ENCODE measurements at places on chromosomes 3 and 15.

GRCh38 chr3:100836661-100837060 is 127.4 kb downstream of the TFG start:
- no peak for DNase-seq

DNA sequence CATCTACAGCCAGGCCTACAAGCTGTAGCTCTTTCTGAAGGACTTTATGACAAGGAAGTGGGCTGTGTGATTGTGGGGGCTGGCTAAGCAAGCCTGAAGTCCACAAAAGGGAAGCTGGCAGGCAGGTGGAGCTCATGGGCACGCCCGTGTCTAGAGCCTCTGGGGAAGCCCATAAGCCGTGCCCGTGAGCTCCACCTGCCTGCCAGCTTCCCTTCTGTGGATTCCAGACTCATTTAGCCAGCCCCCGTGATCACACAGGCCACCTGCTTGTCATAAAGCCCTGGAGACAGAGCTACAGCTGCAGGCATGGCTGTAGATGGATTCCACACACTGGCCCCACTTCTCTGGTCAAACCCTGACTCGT is 15.2 kb downstream of the EFCC1 start:
- no peak for DNase-seq

DNA sequence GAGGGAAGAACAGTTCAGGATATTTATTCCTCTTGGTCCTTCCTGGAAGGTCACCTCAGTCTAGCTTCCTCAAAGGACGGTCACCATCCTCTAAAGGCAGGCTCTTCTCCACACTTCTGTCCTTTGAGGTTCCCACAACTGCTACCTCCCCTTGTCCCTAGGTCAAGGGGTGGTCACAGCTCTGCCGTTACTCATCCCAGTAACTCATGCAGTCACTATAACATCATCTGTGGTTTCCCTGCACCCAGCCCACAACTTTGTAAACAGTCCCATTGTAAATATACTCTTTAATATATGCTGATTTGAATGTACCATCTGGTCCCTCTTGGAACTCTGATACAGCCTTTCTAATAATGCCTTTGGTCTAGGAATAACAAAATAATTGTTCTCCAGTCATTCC is 887.4 kb downstream of the FHIT start:
- no peak for DNase-seq

- DNase-seq, result no peak
These were observed 50.7 kb upstream of the AP4E1 start for GRCh38 chr15:50857763-50858162.

- no peak for DNase-seq
These were observed 358.6 kb upstream of the BCHE start for GRCh38 chr3:166195808-166196207.

- DNase-seq, result no peak
These were observed 17.8 kb downstream of the TBL1XR1 start for GRCh38 chr3:177179281-177180067.

- no peak for DNase-seq
These were observed 17.6 kb upstream of the CCDC174 start for GRCh38 chr3:14633819-14634424.

GRCh38 chr15:41377978-41378377 is 24.3 kb downstream of the NDUFAF1 start:
- no peak for DNase-seq

DNA sequence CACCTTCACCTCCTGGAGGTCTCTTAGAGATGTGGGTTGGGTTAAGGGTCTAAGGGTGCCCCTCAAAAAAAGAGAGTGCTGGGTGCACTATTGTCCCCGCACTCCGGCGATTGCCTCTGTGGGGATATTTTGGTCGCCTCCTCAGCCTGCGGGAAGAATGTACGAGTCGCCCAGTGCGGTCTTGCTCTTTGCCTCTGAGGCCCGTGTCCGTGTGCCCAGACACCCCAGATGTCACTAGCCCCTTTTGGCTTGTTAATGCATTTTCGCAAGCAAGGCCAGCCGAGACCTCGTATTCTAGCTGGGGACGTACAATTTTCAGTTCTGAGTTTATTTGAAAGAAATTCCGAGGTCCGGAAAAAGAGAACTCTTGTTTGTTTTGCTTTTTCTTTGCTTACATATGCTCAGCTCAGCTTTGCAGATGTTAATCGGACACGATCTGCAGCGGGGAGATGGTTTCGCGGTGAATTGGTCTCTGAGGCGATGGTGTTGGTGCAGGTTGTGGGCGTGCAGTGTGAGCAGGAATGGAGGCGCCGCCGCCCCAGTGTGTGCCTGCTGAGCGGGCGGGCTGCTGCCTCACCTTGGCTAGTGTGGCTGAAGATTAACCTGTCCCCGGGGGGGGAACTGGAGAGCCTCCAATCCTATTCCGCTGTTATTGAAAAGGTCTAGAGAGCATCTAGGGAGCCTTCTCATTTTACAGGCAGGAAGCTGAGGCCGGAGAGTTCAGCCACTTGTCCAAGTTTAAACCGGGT is 1.4 kb downstream of the ST6GAL1 start:
- DNase-seq, result no peak

- no peak for DNase-seq
These were observed 61.9 kb downstream of the WHAMM start for GRCh38 chr15:82871358-82871757.

- no peak for DNase-seq
These were observed 836.5 kb downstream of the PDCD6IP start for GRCh38 chr3:34634939-34635338.

- DNase-seq, result no peak
These were observed 2.2 kb upstream of the SH3GL3 start for GRCh38 chr15:83444936-83445335.

DNA sequence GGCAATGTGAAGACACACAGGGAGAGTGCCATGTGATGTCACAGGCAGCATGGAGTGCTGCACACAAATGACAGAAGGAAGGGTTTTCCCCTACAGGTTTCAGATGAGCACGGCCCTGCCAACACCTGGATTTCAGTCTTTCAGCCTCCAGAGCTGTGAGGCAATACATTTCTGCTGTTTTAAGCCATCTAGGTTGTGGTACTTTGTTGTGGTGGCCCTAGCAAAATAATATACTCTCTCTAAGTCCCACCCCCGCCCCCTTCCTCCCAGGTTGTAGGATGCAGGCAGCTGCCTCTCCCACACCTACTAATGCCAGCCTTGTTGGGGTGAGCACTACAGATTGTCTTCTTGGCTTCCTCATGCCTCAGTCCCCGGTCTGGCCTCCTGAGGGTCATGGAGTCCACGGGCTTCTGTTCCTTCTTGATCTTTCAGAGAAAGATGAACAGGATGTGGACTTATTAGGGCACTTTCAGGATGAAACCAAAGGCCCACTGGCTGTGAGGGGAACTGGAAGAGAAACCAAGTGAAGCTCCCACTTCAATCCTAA is 180.0 kb downstream of the CD47 start:
- no peak for DNase-seq

DNA sequence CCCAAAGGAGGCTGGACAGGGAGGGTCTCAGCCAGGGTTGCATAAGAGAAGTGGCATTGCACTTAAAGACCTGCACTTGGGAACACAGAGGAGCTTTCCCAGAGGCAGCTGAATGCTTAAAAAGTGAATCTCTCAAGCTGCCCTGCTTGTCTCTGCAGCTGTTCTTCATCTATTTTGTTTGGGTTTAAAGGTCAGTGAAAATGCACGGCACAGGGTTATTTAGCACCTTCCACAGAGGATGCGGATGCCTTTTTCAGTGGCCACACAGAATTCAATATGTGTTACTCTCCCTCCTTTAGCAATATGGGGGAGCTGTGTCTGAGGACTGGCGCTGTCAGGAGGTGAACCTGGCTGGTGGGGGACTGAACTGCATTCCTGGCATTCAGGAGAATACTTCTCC is 22.7 kb upstream of the CTNNB1 start:
- DNase-seq, result no peak

- DNase-seq, result no peak
These were observed 520.4 kb upstream of the MDFIC2 start for GRCh38 chr3:70832834-70833205.

DNA sequence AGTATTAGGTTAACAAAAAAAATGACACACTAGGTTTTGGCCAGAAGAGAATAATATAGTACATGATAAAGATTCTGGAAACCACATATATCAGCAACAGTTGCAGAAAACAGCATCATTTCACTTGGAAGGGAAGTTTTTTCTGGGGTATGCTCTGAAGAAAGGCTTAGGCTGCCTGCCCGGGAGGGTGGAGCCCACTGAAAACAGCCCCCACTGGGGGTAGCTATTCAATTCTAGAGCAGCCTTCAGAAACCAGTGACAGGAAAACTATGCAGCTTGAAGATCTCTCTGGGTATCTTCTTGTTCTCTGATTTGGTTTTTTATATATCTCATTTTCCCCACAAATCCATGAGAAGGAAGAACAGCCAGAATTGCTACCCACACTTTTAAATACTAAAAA is 43.2 kb downstream of the ZMAT3 start:
- DNase-seq, result no peak

- DNase-seq, result no peak
These were observed 33.5 kb upstream of the PPARG start for GRCh38 chr3:12255393-12255792.

DNA sequence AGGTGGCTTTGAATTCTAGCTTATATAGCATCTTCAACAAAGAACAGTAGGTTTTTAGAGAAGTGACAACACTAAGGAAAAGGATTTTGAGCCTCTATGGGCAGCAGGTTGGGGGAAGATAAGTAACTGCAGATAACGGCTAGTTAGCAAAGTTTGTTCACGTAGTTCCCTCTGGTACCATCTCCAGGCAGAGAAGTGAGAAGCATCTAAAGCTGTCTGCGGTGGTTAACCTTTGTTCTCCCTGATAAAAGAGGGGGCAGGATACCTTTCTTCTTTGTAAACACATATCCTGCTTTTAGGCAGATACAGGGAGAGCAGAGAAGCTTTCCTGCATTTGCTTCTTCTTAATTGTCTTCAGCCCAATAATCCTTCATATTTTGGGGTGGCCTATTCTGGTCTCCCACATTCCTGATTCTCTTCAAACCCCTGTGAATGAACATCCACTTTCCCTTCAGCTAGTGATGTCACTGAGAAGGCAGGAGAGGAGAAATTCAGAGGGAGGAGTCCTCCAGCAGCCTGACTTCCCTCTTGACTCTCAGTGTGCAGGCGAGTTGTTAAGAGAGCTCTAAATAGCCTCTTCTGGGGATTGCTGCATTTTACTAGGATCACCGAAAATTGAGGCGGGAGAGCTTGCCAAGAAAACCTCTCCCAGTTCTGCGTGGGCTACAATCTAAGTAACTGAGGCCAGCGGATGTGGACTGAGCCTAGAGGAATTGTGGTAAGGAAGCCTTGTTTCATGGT is 393.7 kb upstream of the C2CD4B start:
- DNase-seq, result no peak

DNA sequence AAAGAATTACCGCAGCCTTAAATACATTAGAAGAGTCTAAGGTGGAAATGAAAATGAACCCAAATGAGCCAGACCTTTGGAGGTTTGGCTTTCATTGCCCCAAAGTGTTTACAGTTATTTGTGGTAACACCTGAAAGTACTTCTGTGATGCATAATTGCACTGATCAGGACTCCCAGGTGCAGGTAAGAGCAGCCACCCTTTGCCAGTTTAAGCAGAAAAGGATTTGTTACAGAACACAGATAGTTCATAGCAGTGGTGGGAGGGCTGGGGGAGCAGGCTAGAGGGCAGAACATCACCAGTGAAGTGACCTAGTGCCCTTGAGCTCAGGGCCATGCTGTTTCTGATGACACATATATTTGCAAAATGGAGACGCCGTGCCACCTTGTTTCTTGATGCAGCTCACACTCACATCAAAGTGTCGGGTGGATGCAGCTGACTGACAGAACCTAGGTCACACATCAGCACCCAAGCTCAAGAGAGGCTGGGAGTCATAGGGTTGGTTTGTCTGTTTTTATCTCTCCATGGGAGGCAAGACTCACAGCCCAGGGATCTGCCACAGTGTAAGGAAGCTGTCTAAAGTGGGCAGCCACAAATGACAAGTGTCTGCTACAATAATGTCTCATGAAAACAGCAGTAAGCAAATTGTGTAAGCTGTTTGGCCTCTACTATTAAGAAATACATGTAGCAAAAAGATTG is 49.1 kb downstream of the NEK11 start:
- DNase-seq, result no peak

DNA sequence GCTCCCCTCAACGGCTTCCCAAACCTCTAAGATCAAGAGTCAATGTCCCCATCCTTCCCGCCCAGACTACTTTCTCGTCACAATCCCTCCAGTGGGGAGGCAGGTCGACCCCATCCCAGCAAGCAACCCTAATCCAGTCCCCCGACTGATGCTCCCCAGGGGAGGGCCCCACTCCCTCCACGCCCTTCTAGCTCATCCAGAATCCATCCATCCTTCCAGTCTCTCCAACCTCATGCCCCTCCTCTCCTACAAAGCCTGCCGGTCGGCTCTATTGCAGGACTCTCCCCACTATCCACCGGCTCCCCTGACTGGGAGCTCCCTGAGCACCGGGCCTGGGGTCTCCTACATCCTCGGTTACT is 1.3 kb downstream of the ADAMTS7 start:
- DNase-seq, result no peak

DNA sequence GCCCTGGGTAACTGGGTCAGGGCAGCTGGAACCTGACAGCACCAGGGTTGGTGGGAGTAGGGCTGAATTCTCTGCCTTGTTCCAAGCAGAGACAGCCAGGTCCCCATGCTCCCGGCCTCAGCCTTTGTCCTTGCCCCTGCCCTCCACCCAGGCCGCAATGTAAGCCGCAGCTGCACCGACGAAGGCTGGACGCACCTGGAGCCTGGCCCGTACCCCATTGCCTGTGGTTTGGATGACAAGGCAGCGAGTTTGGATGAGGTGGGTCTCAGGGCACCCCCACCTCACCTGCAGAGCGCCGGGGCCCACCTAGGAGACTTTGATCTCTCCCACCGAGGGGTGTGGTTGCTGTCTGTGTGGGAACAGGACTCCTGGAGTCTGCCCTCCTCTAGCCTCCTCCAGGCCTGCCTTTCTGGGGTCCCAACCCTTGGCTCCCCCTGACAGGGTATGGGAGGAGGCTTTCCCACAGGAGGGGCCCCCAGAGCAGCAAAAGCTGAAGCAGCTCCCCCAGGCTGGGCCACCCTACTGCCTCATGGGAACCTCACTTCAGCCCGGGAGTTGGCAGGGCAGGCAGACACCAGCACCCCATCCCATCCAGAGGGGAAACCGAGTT is 23.4 kb downstream of the VIPR1 start:
- no peak for DNase-seq

DNA sequence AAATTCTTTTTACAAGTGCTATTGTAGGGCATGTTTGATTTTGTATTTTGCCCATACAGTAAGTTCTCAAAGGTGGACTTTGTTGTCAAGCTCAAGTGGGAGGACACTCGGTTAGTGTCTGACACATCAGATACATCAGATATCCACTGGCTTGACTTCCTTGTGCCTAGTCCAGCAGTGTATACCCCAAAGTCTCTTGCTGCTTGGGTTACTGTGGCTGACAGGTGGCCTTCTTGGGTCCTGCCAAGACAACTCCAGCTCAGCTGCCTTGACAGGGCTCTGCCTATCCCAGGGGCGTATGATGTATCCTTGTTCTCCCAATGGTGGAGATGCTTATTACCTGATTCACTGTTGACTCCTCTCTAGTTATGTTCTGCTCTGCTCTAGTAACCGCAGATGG is 214.9 kb downstream of the CBLB start:
- no peak for DNase-seq

All from NCI-H748 treated with DMSO at 0.1 percent for 48 hours (cell line).